ENCODE measurements at places on chromosomes 1 and 21.

DNA sequence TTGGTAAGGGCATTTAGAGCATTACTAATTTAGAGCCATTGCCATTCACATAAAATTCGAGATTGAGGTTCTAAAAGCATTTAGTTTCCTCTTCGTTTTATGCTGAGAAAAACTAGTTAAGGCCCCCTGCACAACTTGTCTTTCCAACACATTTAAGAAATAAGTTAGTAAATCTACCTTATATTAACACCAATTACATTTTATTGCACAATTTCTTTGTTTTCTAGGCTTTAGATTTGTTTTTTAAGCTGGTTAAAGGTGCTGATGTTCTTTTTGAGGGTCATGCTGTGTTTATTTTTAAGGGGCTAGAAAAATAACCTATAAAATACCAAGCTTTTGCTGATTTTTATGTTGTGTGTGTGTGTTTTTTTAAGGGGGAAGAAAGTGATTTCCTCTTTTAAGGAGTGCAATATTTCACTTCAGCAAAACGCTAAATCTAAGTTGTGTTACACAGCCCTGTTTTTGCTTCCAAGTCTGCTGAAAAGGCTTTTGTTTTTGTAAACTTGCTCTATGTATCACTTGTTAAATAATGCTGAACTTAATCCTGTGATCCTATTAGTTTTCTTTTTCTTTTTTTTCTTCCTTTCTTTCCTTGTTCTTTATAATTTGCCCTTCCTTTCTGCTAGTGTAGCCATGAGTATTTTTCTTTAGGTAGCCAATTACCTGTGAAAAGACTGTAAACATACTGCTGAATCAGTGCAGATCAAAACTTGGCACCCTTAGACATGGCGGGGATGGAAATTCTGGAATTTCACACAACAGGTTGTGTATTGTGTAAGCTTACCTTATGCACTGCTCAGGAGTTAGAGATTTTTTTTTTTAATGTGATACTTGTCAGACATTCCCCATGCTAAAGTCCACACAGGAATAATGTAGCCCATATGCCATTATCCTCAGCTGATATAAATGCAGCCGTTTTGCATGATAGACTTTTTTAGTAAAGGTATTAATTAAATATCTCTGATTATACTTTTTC is 1.5 kb downstream of the CEPT1 start:
- DNase-seq = no peak

- DNase-seq = no peak
These were observed 26.9 kb downstream of the RAD54L start for GRCh38 chr1:46274225-46275029.

DNA sequence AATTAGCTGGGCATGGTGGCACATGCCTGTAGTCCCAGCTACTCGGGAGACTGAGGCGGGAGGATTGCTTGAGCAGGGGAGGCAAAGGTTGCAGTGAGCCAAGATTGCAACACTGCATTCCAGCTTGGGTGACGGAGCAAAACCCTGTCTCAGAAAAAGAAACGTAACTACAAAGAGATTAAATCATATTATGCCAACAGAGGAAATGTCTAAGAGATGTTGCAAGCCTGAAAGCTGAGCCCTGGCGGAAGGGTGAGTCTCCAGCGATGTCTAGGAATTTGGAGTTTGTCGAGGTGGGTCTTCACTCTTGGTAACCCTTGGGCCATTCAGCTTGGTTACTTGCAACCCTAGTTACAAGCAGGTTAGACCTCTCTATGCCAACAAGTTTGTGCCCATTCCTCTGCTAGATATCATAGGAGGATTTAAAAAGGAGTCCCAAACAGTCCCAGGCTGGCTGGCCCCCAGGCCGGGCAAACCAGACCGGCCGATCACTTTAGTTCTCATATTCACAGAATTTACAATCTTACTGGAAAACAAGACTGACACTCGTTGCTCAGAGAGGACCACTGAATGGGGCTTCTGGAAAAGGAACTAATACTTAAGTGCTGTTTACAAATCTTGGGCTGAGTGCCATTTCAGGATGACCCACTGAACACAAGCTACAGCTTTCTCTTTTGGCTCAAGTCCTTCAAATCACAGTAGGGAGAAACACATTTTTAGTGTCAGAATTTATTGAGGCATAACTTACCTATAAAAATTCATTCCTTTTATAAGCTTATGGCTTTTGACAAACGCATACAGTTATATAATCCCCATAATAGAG is 27.1 kb downstream of the SLC30A1 start:
- no peak for DNase-seq

DNA sequence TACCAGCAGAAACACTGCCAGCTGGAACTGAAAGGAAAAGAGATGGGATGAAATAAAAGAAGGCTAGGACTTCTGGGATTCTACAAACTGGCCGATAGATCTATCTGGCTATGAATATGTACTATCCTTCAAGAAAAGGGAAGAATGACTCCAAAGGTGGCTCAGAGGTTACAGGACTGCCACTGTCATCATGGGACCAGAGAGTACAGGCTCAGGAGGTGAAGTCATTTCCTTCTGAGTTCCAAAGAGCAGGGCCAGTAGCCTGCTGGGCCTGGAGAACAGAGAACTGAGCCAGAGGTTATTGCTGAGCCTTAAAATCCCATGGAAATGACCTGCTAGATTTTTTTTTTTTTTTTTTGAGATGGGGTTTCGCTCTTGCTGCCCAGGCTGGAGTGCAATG is 27.6 kb downstream of the ZNF496 start:
- DNase-seq = no peak

DNA sequence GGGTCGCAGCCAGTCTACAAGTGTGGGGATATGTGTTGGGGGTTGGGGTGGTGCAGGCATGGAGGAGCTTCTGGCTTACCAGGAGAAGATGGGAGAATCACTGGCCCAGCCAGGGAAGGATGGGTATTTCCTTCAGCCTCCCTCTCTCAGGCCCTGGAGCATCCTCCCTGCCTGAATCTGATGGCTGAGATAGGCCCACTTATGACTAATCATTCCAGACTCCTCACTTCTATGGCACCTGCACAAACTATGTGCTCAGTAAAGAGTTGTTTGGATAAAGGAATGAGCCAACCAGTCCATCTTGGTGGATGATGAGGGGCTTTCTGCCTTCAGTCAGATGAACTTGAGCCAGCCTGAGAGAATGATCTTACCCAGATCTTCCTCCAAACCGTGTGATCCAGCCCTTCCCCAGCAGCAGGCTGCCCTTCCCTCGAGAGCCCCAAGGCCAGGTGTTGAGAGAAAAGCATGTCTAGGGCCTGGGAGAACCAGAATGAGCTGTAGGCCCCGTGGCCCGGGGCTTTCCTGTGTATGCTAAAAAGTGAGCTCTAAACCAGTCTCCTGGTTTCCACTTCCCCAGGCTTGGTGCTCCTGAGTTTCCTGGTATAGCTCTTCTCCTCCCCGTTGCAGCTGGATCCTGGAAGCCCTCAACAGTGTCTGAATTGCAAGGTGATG is 1.3 kb downstream of the GPA33 start:
- DNase-seq = no peak

DNA sequence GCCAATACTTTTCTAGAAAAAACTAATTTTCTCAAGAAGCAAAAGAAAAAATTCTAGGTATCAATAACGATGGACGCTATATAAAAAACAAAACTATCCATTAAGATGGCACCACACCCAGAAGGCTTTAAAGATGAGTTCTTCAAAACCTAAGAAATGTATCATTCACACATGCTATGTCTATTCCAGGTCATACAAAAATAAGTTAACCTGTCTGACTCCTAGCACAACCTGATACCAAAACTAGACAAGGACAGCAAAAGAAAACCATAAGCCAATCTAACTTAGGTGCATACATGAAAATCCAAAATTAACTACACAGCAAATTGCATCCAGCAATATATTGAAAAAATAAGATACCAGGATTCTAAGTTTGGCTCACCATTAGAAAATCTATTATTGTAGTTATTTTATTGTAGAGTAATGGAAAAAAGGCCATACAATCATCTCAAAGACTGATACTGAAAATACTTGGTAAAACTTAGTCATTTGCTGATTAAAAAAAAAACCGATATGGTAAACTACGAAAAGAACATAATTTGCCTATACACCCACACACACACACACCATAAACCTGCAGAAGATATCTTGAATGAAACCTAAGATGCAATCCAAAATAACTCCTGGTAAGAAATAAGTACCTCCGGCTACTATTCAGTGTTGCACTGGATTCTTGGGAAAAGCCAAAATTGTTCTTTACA is 55.0 kb downstream of the TRAF5 start:
- DNase-seq = no peak

- DNase-seq = no peak
These were observed 20.1 kb downstream of the BCAS2 start for GRCh38 chr1:114561333-114561732.

DNA sequence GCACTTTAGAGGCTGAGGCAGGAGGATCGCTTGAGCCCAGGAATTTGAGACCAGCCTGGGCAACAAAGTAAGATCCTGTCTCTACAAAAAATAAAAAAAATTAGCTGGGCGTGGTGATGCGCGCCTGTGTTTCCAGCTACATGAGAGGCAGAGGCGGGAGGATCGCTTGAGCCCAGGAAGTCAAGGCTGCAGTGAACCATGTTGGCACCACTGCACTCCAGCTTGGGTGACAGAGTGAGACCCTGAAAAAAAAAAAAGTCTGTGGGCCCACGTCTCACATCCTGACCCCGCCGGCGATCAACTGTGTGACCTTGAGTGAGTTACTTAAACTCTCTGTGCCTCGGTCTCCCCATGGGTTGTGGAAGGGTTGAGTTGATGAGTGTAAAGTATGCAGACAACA is 12.7 kb upstream of the ZBTB21 start:
- no peak for DNase-seq

DNA sequence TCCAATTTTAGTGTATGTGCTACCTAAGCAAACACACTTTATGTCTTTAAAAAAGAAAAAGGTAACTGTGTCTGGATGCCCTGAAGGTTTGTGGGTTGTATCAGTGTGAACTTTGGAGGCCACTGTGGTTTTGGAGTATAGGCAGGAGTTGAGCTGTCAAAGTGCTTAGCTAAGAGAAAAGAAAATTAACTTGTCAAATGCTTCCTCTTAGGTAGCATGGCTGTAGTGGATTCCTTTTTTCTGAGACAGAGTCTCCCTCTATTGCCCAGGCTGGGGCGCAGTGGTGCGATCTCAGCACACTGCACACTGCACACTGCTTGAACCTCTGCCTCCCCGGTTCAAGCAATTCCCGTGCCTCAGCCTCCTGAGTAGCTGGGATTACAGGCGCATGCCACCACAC is 11.2 kb upstream of the SLC41A1 start:
- no peak for DNase-seq

DNA sequence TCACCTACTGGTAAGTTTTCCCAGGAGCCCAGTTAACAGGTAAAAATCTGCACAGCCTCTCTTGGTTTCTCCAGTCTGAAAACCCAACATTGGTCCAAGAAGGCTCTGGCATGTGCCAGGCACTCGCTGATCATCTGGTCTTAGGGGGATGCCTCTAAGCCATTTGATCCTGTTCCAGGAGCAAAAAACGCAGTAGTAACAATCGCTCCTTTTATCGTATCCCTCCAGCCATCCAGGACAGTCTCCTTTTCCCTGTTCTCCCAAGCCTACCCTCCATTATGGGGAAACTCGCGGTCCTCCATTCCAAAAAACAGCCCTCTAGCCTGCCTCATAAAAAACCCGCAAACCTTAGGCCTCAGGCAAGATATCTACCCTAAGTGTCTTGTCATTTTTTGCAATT is 56.2 kb downstream of the ODF2L start:
- no peak for DNase-seq

DNA sequence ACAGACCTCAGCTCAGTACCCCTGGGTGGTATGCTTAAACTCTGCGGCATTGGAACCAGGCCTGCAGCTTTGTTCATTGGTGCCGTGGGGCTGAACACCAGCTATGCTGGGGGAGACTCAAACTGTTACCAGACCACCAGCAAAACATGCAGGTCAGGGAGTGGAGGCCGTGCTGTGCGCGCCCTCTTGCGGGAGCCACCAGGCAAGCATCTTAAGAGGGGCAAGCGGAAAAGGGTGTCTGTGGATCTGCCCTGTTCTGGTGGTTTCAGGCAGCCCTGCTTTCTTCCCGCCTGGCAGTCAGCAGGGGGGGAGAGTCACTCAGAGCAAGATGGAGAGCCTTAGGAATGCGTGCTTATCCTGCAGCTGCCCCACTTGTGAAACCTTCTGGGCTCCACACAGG is 276.9 kb upstream of the ZRANB2 start:
- no peak for DNase-seq

DNA sequence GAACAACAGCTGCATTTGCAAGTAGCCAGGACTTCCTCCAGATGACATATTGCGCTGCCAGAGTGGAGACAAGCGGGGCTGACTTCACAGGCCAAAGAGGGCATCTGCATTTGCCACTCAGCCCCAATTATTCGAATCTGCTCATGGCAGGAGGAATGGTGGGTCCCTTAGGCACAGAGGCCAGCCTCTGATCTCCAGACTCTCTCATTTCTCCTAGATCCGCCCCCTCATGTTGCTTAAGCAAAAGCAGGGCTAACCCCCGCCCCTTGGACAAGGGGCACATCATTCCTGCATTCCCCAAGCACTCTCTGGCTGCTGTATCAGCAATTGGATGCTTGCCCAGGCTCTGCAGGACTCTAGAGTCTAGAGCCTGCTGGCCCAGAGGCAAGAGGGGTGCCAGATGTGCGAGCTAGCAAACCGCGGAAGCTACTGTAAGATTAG is 262.4 kb downstream of the ST6GALNAC3 start:
- no peak for DNase-seq

GRCh38 chr1:77825131-77825709 is 45.8 kb downstream of the MIGA1 start:
- peak; percentile 18 for DNase-seq

GRCh38 chr1:235486321-235486720 is 17.9 kb downstream of the B3GALNT2 start:
- no peak for DNase-seq

DNA sequence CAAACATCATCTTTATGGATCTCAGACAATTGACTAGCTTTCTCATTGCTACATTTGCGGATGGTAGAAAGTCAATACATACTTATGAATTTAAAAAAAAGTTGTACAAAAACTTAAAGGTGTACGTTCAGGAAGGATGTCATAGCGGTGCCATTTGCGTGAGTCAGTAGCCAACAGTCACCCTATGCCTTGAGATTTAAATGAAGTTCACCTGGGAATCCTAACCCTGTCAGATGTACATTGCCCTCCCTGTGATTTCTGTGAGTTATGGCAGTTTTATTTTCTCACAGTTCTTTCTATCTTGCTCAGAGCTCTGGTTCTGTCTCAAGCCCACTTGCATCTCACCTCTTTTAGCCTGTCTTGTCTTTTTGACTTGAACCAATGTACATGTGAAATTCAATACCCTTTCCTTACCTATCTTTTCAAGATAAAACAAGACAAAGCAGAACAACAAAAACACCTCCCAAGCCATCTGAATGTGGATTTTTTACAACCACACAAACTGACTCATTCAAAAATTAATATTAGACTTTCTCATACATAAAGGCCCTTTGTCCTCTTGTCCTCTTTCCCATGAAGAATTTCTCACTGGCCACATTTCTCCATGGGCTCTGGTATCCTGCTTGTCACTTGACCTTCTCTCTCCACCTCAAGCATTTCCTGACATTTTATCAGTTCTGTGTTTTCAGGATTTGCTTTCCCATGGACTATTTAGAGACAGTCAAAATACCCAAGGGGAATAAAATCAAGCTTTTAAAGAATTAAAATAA is 25.3 kb upstream of the ZNF697 start:
- no peak for DNase-seq

DNA sequence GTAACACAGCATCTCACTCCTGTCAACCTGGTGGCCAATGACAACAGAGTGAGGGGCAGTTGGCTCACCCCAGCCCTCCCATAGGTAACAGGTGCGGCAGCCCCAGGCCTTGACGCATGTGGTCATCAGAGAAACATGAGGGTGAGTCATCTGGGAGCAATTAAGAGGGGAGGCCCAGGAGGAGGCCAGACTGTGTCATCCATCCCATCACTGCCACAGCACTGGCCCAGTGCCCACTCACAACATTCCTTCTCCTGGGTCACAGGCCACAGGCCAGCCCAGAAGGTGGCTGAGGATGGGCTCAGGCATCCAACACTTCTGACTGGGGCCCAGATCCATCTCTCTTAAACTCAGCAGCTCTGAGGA is 17.1 kb downstream of the TEX35 start:
- peak; percentile 71 for DNase-seq

Measured in NCI-H146 (cell line).